ENCODE measurements at places on chromosomes 16 and 17.
A peak's percentile ranks its signal among the peaks of the same experiment; 100 is the strongest.

DNA sequence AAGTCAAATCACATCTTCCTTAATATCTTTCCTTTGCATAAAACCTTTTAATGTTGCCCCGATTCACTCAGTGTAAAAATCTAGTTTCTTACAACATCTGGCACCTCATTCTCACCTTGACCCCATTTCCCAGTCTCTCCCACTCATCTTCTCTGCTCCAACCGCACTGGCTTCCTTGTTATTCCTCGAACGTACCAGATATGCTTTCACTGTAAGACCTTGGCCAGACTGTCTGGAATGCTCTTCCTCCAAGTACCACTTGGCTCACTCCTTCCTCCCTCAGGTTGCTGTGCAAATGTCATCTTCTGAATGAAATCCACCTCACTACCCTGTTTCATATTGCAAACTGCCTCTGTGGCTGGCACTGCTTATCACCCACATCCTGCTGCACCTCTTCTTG is 433.6 kb downstream of the HAPSTR1 start:
- DNase-seq: no peak

DNA sequence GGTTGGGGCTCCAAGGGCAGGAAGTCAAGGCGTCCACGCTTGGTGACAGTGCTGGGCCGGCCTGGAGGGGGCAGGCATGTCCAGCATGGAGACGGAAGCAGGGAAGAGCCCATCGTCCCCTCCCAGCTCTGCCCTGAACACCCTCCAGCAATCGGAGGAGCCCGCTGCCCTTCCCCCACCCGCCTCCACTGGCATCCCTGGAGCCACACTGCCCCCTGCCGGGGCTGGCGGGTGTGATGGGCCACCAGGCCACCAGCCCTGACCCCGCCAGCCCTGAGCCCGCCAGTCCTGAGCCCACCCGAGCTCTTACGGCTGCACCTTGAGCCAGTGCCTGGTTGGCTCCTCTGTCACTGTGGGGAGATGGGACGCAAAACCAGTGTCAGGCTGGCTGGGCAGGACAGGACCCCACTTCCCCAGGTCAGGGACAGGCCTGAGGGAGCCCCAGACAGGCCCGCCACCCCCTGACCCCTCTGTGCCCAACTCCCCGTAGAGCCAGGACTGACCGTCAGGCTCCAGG is 4.1 kb upstream of the CDH15 start:
- DNase-seq: peak; percentile 68

DNA sequence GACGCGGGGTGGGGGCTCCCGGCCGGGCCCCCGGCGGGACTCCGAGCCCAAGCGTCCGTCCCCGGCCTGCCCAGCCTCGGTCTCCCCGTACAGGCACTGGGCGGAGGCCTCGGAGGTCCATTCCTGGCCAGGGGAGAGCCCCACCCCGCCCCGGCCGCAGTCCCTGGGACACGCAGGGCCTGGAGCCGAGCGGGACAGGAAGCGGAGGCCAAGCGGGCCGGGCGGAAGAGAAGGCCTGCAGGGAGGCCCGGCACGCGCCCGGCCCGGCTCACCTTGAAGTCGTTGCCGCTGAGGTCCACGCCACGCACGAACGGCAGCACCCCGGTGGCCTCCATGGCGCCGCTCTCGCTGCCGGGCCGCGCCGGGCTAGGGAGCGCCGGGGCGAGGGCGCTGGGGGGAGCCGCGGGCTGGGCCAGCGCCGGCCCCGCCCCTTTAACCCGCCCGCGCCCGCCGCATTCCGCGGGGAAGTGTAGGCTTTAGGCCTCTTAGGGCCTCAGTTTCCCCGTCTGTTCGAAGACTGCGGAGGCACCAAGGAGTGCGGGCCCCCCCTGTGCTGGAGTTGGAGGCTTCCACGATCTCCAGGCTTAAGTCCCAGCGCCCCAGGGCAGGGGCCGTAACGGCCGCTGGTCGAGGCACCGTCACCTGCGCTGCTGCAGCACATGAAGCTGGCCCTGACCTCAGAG is at the start of gene FLII:
FLII (minus strand) TSS at position 383 of the 683 bp plus-strand sequence; CDS start at position 335, 48 bp downstream.
- peak; percentile 50 for DNase-seq

GRCh38 chr16:84233748-84234147 is 6.1 kb downstream of the KCNG4 start:
- no peak for DNase-seq

GRCh38 chr16:75620326-75621169 is 2.5 kb downstream of the ADAT1 start:
- no peak for DNase-seq

- no peak for DNase-seq
Observed at GRCh38 chr17:74452033-74452840, 14.2 kb upstream of the CD300A start.

- no peak for DNase-seq
Observed at GRCh38 chr17:66309793-66310192, 7.4 kb downstream of the PRKCA start.

- DNase-seq: no peak
Observed at GRCh38 chr16:58649707-58650106, 20.1 kb upstream of the CNOT1 start.

DNA sequence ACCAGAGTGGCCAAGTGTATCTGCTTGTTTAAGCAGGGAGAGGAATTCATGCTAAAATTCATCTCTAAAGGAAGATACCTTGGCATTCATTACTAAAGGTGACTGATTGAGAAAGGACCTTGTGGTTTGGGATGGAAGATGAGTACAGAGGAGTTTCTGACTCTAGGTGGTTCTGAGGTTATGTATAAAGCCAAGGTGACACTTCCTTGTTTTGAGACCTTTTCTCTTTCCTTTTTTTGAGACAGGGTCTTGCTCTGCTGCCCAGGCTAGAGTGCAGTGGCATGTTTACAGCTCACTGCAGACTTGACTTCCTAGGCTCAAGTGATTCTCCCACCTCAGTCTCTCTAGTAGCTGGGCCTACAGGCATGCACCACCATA is 9.1 kb downstream of the ABHD15 start:
- DNase-seq: no peak

GRCh38 chr16:46743232-46743719 is 4.9 kb downstream of the MYLK3 start:
- no peak for DNase-seq

DNA sequence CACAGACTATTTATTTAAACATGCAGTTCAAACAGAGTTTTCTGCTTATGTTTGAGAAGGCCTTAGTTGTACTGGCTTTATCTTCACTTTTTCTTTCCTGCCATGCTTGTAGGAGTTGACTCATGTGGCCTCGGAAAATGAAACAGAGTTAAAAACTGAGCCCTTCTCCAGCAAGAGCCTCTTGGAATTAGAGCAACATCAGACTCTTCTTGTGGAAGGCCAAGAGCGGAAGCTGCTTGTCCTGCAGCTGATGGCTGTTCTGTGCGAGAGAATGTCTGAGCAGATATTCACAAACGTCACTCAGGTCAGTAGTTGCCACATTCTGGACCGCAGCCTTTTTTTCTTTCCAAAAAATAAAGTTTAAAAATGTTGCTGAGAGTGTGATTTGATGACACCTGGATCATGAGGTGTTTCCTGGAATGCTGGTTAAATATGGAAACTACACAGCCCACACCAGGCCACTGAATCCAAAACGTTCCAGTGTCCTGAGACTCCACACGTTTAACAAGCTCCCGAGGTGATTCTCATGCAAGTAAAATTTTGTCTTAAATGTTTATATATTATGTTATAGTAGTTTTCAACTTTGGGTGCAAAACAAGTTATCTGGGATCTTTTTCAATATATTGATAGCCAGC is 65.9 kb downstream of the TANGO6 start:
- no peak for DNase-seq

DNA sequence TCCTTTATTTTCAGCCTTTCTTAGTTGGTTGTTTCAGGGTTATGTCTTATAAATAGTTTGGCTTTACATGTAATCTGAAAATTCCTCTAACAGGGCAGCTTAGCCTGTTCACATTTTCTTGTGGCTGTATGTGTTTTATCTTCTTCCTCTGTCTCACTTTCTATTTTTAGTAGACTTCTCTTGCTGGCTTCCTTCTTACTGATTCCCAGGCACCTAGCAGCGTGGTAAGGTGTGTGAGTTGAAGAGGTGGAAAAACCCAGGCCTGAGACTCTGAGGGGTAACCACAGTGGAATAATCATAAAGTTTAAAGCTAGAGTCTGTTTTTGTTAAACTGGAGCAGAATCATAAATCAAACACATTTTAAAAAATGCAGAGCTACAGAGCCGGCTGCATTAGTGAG is 190.9 kb downstream of the LGALS9B start:
- no peak for DNase-seq

- DNase-seq: no peak
Observed at GRCh38 chr17:12133183-12133582, 112.5 kb downstream of the MAP2K4 start.

DNA sequence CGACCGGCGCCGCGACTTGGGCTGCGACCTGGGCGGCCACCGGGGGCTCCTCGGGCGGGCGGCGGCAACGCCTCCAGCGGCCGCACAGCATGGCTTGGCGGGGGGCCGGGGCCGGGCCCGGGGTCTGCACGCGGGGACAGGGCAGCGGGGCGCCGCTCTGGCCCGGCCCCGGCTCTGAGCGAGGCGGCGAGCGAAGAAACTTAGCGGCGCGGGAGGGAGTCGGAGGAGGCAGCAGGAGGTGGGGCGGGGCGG is at the start of gene PLCD3:
PLCD3 (minus strand) TSS at position 196 of the 252 bp plus-strand sequence; CDS start at position 91, 105 bp downstream.
- DNase-seq: no peak

GRCh38 chr16:69886726-69887125 is 64.4 kb upstream of the CLEC18A start:
- DNase-seq: no peak

Measured in stimulated activated CD4-positive, alpha-beta T cell treated with anti-CD3 and anti-CD28 coated beads, TNF-alpha, amount 100 ng/mL, for 4 hours (primary cell).